Stimulated activated CD4-positive, alpha-beta T cell treated with anti-CD3 and anti-CD28 coated beads, Interleukin-15, amount 100 ng/mL, for 1 hour (primary cell): ENCODE measurements at places on chromosomes 6 and 20.

- no peak for DNase-seq
These were observed 10.4 kb downstream of the ASIP start for GRCh38 chr20:34251619-34252018.

DNA sequence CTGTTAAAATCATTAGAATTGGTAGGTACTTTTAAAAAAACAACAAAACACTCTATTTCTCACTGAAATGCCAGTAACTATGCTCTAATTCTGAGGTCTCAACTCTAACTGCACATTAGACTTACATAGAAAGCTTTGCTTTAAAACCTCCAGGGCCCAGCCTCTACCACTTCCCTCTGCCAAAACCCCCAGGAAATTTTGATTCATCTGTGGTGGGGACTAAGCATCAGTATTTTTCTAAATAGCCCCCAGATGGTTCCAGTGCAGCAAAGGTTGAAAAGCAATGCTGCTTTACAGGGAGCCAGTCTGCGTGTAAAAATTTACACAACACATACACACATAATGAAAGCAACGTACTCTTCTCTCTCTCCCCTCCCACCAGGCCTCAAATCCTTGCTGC lies 3.8 kb downstream of the TBC1D32 start:
- no peak for DNase-seq

DNA sequence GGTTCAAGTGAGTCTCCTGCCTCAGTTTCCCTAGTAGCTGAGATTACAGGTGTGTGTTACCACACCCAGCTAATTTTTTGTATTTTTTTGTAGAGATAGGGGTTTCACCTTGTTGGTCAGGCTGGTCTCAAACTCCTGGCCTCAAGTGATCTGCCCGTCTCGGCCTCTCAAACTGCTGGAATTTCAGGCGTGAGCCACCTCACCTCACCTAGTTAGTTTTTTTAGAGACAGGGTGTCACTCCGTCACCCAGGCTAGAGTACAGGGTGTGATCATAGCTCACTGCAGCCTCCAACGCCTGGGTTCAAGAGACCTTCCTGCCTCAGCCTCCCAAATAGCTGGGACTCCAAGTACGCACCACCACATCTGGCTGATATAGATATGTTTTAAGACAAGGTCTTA lies 22.9 kb downstream of the SYTL3 start:
- no peak for DNase-seq

DNA sequence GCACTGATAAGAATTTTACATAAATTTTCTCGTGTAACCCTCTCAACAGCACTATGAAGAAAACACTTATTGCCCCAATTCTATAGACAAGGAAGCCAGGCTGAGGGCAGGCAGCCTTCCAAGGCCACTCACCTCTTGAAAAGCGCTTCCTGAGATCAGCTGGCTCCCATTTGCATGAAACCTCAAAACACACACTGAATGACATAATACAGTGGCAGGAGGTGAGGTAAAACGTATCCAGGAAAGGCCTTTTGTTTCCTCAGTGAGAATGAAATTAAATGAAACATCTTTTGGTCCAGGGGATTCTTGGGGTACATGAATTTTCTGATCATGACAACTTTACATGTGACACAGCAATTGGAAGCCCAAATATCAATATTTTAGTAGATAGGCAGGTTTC lies 112.5 kb downstream of the WDR27 start:
- no peak for DNase-seq

DNA sequence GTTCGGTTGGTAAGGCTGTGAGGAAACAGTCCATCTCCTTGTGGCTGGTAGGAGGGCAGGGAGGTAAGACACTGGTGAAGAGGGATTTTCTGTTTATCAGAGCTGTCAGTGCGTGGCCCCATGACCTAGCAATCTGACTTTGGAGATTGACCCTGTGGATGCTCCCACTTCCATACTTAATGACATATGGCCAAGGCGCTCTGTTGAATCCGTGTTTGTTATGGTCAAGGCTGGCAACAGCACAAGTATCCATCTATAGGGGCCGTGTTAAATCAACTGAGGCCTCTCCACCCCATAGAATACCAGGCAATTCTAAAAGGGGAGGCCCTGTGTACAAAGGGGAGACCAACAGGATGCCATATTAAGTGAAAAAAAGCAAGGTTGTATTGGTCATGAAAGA lies 25.6 kb upstream of the FOXC1 start:
- DNase-seq, result no peak

DNA sequence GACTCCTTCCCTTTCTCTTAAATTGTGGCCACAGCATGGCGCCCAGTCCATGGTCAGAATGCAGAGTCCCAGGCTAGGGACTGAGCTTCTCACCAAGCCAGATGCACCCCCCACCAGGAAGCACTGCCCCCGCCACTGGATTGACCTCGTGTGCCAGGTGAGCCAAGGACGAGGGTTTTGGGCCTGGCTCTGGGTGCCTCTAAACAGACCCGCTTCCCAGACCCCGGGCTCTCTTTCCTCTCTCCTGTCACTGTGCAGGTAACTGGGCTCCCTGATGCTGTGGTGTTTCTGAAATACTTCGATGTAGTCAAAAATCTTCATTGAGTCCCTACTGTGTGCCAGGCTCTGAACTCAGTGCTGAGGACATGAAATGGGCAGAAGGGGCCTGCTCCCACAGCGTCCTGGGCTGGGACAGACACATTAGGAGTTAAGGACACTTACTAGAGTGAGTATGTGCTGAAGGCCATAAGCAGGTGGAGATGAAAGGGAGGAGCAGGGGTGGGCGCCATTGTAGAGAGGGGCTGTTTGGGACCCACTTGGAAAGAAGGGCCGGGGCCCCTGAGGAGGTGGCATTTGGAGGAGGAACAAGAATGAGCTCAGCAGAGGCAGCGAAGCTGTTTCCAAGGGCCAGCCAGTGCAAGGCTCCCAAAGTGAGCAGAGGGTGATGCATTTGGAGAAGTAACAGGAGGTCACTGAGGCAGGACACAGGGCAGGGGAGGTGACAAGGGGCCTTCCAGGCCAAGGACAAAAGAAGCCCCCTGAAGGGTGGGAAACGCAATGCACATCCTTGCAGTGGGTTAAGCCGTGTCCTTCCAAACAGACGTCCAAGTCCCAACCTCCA lies 217.1 kb downstream of the ANKRD60 start:
- no peak for DNase-seq

DNA sequence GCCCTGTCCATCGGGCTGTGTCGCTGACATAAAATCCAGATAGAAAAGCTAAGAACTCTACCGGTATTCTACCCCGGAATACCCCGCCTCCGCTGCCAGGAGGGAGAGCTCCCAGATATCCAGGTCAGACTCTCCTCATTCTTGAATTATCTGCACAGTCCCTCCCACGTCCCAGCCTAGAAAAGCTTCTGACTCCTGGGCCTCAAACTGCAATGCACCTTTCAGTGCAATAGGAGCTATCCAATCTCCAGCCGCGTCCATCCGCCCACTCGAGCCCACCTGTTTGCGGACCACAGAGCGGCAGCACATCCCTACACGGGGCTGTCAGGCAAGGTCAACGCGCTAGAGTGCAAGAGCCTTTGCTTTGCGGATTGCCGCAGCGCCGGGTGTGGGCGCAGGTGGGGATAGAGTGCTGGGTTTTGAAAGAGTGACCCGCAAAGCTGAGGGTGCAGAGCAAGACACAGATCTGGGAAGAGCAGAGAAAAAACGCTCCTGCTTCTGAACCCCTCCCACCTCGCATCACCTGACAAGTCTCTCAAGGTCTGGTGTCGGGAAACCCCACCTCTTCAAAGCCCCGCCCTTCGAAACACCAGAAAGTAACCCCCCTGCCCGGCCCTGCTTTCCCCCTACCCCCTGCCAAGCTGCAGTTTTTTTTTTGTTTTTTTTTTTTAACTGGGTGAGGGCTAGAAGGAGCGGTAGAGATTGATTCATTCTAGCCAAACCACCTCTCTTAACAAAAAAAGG lies 1.3 kb downstream of the TAPBP start:
- peak; percentile 70 for DNase-seq

- DNase-seq, result no peak
These were observed 108.0 kb downstream of the SYNDIG1 start for GRCh38 chr20:24577271-24577909.

DNA sequence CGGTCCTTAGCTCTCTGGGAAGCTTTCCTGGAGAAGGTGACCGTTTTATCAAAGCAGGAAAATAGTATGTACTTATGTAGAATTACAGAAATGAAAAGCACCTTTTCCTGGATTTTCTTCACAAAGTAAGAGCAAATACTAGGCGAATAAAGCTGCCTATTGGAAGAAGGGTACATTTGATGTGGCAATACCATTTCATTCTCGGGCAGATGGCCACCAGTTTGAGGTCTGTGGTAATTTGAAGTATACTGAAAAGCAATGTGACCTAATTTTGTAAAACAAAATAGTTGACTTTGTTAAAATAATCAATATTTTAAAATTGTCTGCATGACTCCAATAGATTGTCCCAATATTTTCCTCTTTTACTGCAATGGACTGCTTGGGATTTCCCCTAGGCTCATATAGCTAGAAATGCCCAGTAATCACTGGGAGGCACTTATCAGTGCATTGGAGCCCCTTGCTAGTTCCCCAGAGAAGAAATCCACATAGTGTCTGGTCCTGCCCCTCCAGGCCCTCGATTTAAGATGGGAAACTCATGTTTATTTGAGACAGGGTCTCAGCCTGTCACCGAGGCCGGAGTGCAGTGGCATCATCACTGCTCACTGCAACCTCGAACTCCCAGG lies 7.4 kb upstream of the UTRN start:
- no peak for DNase-seq

GRCh38 chr6:106757267-106757666 lies 127.9 kb downstream of the QRSL1 start:
- no peak for DNase-seq

- DNase-seq, result no peak
These were observed 36.5 kb downstream of the ATP9A start for GRCh38 chr20:51731731-51732095.

- no peak for DNase-seq
These were observed 16.1 kb downstream of the FBXO30 start for GRCh38 chr6:145798530-145798929.

DNA sequence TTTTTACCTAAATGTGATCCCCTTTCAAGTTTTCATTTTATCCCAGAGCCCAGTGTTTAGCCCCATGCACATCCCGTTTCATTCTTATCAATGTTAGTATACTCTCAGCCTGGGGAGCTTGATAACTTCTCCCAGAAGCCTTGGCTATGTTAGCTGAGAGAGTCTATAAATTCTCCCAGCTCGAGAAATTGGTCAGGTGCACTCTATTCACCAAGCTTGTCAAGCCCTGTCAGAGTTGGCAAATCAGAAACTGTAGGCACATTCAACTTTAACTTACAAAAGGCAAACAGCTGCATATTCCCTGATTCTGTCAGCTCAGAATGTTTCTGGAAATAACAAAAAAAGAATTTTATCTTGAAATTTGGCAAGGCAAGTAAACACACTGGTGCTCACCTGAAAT lies 62.2 kb upstream of the IMPG1 start:
- no peak for DNase-seq

GRCh38 chr6:4441981-4442434 lies 306.6 kb upstream of the ECI2 start:
- no peak for DNase-seq

DNA sequence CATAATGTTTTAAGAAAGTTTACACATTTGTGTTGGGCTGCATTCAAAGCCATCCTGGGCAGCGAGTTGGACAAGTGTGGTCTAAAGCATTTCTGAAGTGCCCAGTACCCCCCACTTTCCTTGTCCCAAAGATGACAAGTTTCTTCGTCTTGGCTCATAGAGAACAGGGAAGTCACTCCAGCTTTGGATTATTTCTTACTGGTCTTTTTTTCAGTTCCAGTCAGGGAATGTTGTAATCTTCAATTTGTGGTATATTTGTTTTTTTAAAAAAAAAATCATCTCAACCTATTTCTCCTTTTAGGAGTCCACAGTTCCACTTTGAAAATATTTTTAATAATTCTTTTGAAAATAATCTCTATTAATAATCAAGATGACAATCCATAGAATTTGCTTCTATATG lies 34.0 kb downstream of the SLX4IP start:
- no peak for DNase-seq

DNA sequence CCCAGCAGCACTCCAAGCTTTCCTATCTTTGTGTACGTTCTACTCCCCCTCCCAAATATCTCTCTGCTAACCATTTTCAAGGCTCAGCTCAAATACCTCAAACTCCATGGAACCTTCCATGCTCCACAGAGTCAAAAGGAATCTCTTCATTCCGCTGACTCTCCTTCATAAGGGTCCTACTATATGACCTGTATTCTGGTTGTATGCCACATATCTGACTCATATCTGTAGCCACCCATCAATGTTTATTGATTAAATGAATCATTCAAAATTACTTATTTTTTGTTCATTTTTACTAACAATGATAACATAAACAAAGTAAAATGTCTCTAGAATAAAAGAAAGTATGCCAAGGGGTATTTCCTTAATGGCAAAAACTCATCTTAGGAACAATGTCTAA lies 123.2 kb downstream of the ARHGAP18 start:
- DNase-seq, result no peak

GRCh38 chr6:98323605-98324004 lies 510.8 kb upstream of the POU3F2 start:
- no peak for DNase-seq

GRCh38 chr6:4610256-4610655 lies 165.9 kb upstream of the CDYL start:
- no peak for DNase-seq

- DNase-seq, result no peak
These were observed 493.9 kb upstream of the SOX4 start for GRCh38 chr6:21099338-21100314.

DNA sequence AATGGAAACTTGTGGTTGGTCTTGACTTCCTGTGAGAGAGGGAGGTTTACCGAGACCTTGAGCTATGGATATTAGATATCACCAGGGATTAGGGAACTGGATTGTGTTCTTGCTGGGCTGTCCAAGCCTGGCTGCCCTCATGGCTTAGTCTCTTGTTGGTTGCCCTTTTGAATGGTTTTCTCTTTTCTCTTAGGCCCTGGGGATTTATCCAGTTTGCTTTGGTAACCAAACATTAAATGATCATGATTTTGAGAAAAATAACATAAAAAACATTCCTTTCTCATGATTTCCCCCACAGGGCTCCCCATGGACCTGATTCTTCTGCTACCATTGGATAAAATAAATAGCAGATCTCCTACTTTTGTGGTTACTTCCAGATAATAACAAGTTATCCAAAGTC lies 306.4 kb upstream of the RNF217 start:
- DNase-seq, result no peak
